Spinal cord (tissue), 10 donors: ENCODE measurements at places on chromosomes 3 and 15. TPM values are rescaled to one million over a fixed set of nuclear protein-coding genes. Genes with fewer than 3 reads are reported as not detected.

- no peaks in the 10 kb centered on the region for H3K4me1 ChIP-seq
- no peak overlapping the region for H3K4me3 ChIP-seq
- no peak for DNase-seq
- no peaks in the 10 kb centered on the region for H3K27me3 ChIP-seq
Observed at GRCh38 chr3:46440531-46441294, 24.0 kb downstream of the LTF start.

DNA sequence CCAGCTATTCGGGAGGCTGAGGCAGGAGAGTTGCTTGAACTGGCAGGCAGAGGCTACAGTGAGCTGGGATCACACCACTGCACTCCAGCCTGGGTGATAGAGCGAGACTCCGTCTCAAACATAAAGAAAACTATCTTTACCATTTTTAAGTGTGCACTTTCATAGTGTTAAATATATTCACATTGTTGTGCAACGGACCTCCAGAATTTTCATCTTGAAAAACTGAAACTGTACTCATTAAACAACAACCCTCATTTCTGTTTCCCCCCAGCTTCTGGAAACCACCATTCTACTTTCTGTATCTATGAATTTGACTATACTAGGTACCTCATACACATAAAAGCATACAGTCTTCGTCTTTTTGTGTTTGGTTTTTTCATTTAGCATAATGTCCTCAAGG is 375.1 kb downstream of the SHQ1 start:
- H3K27ac ChIP-seq: no peak overlapping the region
- no peaks in the 10 kb centered on the region for H3K27me3 ChIP-seq
- no peak overlapping the region for H3K4me3 ChIP-seq
- no peak for DNase-seq
- no peaks in the 10 kb centered on the region for H3K36me3 ChIP-seq

DNA sequence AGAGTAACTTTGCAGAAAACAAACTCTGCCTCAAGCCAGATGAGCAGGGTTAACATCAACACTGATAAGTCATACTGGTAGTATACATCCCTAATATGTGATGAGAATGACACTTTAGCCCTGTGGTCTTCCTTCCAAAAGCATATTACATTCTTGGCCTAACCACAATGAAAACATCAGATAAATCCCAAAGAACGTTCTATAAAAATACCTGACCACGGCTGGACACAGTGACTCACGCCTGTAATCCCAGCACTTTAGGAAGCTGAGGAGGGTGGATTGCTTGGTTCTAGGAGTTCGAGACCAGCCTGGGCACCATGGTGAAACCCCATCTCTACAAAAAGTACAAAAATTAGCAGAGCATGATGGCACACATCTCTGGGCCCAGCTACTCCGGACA is 4.7 kb downstream of the TMCC1 start:
- no peak overlapping the region for H3K4me3 ChIP-seq
- H3K4me1 ChIP-seq: peaks cover 8% of the 10 kb centered on the region
- H3K36me3 ChIP-seq: no peaks in the 10 kb centered on the region
- no peak overlapping the region for H3K27ac ChIP-seq
- DNase-seq: no peak

GRCh38 chr3:192570821-192571791 is 156.2 kb downstream of the FGF12 start:
- H3K36me3 ChIP-seq: no peaks in the 10 kb centered on the region
- H3K4me3 ChIP-seq: peak overlapping the region; percentile 36
- H3K4me1 ChIP-seq: no peaks in the 10 kb centered on the region
- no peak overlapping the region for H3K27ac ChIP-seq
- peak; percentile 75 for DNase-seq

GRCh38 chr15:26143221-26143620 is 280.1 kb upstream of the ATP10A start:
- no peaks in the 10 kb centered on the region for H3K4me1 ChIP-seq
- H3K27ac ChIP-seq: no peak overlapping the region
- DNase-seq: no peak
- H3K4me3 ChIP-seq: no peak overlapping the region

- no peak for DNase-seq
- no peaks in the 10 kb centered on the region for H3K4me1 ChIP-seq
- H3K27me3 ChIP-seq: no peaks in the 10 kb centered on the region
- H3K27ac ChIP-seq: no peak overlapping the region
- H3K4me3 ChIP-seq: no peak overlapping the region
- H3K36me3 ChIP-seq: no peaks in the 10 kb centered on the region
Observed at GRCh38 chr3:42822828-42823227, 13.6 kb downstream of the ACKR2 start.

GRCh38 chr3:150970665-150971324 is 1.7 kb downstream of the CLRN1 start:
- H3K36me3 ChIP-seq: no peaks in the 10 kb centered on the region
- DNase-seq: no peak
- H3K4me3 ChIP-seq: no peak overlapping the region
- no peaks in the 10 kb centered on the region for H3K27me3 ChIP-seq
- no peaks in the 10 kb centered on the region for H3K4me1 ChIP-seq

DNA sequence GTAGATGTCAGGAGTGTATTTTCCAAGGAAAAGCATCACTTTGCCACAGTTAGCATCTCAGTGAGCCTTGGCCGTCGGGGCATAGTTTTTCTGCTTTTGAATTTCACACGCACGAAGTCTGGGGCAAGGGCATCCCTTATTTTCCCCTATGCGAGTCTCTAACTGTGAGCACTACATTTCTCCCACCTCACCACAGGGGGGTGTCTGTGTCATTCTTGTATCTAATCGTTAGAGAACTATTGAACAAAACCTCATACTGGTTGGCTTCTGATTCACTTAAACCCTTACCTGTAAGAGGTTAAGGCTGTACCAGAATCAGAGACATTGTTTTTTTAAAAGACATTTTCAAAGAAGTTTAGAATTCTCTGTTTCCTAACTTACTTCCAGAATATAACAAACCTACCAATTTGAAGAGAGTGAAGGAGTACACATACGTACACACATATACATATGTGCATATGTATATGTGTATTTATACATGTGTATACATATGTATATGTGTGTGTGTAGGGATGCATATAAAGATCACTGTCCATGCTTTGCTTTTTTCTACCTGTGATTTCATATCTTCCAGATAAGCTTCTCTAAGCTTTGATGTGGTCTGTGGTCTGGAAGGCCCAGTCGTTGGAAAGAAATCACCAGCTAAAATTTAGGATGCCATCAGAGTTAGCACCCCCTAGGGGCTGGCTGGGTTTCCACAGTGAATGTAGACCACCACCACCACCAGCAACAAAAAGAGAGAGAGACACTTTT is 49.4 kb downstream of the MYZAP start:
- no peak overlapping the region for H3K27ac ChIP-seq
- no peak for DNase-seq
- H3K27me3 ChIP-seq: no peaks in the 10 kb centered on the region
- H3K4me3 ChIP-seq: no peak overlapping the region
- peaks cover 2% of the 10 kb centered on the region for H3K4me1 ChIP-seq
- H3K36me3 ChIP-seq: no peaks in the 10 kb centered on the region

DNA sequence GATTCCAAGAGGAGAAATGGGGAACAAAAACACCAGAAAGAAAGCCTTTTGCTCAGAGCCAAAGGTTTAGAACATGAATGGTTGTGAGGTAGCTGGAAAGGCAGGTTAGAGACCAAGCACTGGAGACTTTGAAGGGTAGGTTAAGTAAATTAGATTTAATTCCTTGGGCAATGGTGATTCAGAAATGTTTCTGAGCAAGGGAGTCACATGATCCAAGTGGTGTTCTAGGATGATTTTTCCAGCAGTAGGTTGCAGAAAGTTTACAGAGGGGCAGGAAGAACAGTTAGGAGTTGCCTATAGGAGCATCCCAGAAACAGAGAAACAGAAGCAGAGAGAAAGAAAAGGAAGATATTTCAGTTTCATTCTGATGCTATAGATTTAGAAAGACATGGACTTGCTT is 139.8 kb downstream of the WDR76 start:
- no peak for DNase-seq
- peaks cover 4% of the 10 kb centered on the region for H3K4me1 ChIP-seq
- no peak overlapping the region for H3K27ac ChIP-seq

- H3K36me3 ChIP-seq: no peaks in the 10 kb centered on the region
- no peak overlapping the region for H3K4me3 ChIP-seq
- H3K4me1 ChIP-seq: no peaks in the 10 kb centered on the region
- H3K27me3 ChIP-seq: no peaks in the 10 kb centered on the region
- no peak for DNase-seq
Observed at GRCh38 chr3:31232055-31233025, 300.4 kb upstream of the STT3B start.

GRCh38 chr3:11245276-11245675 is 26.9 kb upstream of the ATG7 start:
- H3K36me3 ChIP-seq: no peaks in the 10 kb centered on the region
- H3K4me3 ChIP-seq: no peak overlapping the region
- no peaks in the 10 kb centered on the region for H3K27me3 ChIP-seq
- no peak for DNase-seq
- no peak overlapping the region for H3K27ac ChIP-seq
- H3K4me1 ChIP-seq: no peaks in the 10 kb centered on the region

- DNase-seq: no peak
- H3K27ac ChIP-seq: no peak overlapping the region
- no peak overlapping the region for H3K4me3 ChIP-seq
- H3K36me3 ChIP-seq: no peaks in the 10 kb centered on the region
- H3K4me1 ChIP-seq: no peaks in the 10 kb centered on the region
Observed at GRCh38 chr3:31462050-31462569, 70.6 kb upstream of the STT3B start.

- H3K27me3 ChIP-seq: no peaks in the 10 kb centered on the region
- no peaks in the 10 kb centered on the region for H3K4me1 ChIP-seq
- DNase-seq: no peak
- no peak overlapping the region for H3K27ac ChIP-seq
- H3K4me3 ChIP-seq: no peak overlapping the region
Observed at GRCh38 chr3:66326340-66326739, 105.5 kb downstream of the SLC25A26 start.

Gene LDHAL6B
- not detected for polyA plus RNA-seq

Gene GOLGA8Q
- 0.87 TPM for polyA plus RNA-seq

Gene PP2D1
- 1.1 TPM for polyA plus RNA-seq
